Activated T-helper 17 cell treated with anti-CD3 and anti-CD28 coated beads, Interleukin-2, amount 50 U/mL, for 72 hours (primary cell): ENCODE measurements at places on chromosomes 7 and 10. TPM values are rescaled to one million over a fixed set of nuclear protein-coding genes. Genes with fewer than 3 reads are reported as not detected.
A peak's percentile ranks its signal among the peaks of the same experiment; 100 is the strongest.

CLRN3 gene
- total RNA-seq, result not detected

ERVW-1 gene
- total RNA-seq, result not detected

AGR3 gene
- not detected for total RNA-seq

IL2RA gene
- 1,342 TPM for total RNA-seq

CCDC172 gene
- not detected for total RNA-seq

PDE6C gene
- total RNA-seq, result not detected

ADAM12 gene
- total RNA-seq, result 25.5 TPM

KCP gene
- 0.09 TPM for total RNA-seq

- ATAC-seq, result no peak
These were observed 140.0 kb upstream of the PHYHIPL start for GRCh38 chr10:59036311-59037017.

DNA sequence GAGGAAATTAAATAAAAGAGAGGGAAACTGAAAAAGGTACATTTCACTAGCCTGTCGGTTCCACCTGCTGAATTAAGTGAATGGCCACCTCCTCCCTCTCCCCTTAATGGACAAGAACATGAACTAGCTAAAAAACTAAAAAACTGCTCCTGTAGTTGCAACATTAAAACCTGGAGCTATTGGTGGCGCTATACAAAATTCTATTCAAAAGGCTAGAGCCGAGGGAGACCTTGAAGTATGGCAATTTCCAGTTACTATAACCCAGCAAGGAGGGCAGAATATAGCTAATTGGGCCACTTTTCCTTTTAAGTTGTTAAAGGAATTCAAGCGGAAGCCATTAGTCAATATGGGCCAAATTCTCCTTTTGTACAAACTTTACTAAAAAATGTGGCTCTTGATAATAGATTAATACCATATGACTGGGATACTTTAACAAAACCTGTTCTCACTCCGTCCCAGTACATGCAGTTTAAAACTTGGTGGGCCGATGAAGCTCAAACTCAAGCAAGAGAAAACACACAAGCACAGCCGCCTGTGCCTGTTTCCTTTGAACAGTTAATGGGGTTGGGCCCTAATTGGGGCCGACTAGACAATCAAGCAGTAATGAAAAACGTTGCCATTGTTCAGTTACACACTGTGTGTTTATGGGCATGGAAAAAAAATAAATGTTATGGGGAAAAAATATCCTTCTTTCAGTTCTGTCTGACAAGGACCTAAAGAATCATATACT is 6.5 kb upstream of the CHST3 start:
- ATAC-seq, result no peak

DNA sequence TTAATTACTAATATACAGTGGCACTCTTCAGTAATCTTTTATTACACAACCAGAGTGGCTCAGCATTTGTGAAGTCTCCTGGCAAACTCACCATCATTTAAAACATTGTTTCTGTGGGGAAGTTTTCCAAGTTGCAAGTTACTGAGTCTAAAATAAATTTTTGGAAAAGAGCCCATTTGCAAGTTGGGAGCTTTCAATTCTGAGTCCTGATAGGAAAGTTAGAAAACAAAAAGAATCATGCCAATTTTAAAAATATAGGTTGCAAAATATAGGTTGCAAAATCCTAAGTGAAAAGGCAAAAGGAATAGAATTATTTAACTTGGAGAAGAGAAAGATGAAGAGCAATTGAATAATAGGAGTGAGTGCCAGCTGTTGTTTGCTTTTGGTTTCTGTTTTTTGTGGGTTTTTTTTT is 378.8 kb upstream of the C7orf33 start:
- ATAC-seq, result no peak

DNA sequence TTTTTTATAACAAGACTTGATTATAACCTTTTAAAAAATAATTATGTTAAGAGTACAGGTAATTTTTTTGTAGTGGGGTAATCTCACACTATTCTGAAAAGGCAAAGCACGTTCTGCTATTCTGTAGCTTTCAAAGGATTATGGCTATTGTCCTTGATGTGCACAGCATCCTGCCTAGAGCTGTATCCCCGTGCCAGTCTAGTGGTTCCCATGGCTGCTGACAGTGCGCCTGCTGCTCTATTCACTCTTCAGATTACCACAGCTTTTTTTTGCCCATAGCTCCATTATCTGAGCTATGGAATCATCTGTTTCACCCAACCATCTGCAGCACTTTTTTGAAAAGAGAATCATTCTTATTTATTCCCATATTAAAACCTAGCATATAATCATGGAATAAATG is 723.4 kb downstream of the PHTF2 start:
- no peak for ATAC-seq

- no peak for ATAC-seq
These were observed 112.7 kb upstream of the KIAA1217 start for GRCh38 chr10:24096281-24096680.

- ATAC-seq, result no peak
These were observed 107.7 kb downstream of the ICA1 start for GRCh38 chr7:8154272-8154671.

GRCh38 chr10:5412277-5412941 is at the start of gene NET1:
NET1 (plus strand) TSS chr10:5412557; CDS start chr10:5412693, 136 bp downstream.
- ATAC-seq, result peak; percentile 97

DNA sequence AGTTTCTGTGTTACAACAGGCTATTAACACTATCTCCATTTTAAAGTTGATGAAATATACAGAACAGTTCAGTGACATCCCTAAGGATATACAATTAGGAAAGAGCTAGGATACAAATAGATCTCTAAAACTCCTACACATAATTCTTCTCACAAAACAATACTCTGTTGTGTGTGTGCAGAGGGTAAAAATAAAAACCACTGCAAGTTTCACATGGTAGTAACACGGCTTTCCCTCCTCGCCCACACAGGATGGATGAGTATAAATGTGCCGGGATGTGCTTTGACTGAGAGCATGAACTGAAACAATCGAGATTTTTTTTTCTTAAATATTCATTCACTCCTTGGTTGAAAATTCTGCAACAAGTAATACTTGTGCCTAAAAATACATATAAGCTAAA is 131.5 kb upstream of the C1QL3 start:
- ATAC-seq, result peak; percentile 97

DNA sequence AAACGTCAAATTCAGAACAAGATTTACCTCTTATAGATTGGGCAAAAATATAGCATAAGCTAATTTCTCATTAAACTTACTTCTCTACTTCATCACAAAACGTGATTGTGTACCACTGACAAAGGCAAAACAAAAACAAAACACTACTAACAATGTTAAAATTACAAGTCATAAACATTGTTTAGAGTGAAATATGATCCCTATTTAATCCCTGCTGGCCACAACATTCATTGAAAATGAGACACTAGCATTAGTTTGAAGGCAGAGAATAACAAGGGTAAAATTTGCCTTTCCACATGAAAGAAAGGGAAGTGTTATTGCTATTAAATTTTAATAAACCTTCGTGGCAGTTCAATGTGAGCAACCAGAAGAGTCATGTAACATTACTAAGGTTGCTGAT is 45.0 kb downstream of the SEMA3A start:
- ATAC-seq, result no peak

GRCh38 chr10:113035732-113036312 is 85.8 kb downstream of the TCF7L2 start:
- ATAC-seq, result no peak

DNA sequence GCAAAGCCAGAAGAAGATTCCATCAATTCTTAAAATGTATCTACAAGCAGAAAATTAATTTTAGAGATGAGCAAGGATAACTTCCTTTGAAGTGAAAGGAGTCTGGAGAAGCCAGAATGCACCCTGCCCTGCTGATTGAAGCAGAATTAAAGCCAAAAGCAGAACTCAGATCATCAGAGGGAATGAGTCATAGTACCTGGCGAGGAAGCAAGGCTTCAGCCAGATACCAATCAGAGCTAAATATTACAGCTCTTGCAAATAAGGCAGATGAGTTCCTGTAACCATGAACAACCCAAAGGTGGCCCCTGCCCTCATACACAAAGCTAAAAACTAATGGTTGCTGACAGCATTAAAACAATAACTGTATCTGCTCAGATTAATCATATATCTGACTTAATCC is 10.4 kb downstream of the HTR7 start:
- ATAC-seq, result peak; percentile 52

DNA sequence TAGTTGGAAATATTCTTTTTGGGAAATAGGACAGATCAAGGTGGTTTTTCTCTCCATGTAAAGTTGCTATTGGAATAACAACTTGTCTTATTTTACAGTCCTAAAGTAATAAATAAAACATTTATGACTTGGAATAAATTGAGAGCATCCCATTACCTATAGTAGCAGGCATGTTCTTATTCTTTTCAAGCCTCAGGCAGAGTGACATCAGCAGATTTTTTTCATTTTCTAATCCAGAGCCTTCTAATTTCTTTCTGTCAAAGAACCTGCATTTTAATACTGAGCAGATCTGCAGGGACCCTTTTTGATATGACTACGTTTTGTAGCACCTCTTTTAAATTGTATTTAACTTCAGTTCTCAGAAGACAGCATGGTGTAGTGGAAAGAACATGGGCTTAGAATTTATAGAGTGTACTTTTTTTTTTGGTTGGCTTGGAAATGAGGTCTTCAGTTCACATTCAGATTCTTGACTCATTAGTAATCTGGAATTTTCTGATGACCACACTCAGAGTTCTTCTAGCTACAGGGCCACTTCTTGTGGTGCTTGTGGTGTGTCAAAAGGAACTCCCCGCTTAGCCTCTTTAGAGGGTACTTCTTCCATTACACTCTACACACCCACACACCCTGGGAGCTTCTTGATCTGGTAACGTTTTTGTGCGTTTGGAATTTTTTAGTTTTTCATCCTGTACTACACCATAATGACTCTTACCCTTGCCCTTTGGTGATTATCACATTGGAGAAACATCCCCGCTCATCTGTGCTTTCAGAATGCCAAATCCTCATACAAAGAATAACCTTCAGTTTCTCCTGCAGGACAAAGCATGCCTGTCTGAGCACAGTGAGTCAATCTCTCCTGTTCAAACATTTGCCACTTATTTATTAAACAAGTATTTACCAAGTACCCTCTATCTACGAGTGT is 34.6 kb downstream of the AGK start:
- peak; percentile 92 for ATAC-seq

- no peak for ATAC-seq
These were observed 14.4 kb upstream of the NPVF start for GRCh38 chr7:25242678-25243077.
